Upper lobe of left lung (tissue), 6 donors: ENCODE measurements at places on chromosomes 1 and 21. TPM values are rescaled to one million over a fixed set of nuclear protein-coding genes. Genes with fewer than 3 reads are reported as not detected.

The FMO1 gene
- total RNA-seq: not detected

The FCRL6 gene
- total RNA-seq: 2.9 TPM

The KCND3 gene
- total RNA-seq: 2.7 TPM

The RCSD1 gene
- 10.7 TPM for total RNA-seq

The TDRD10 gene
- total RNA-seq: 47.1 TPM

The AK5 gene
- not detected for total RNA-seq

The TTC22 gene
- total RNA-seq: 15.7 TPM

The SELE gene
- 0.76 TPM for total RNA-seq
